ENCODE measurements at places on chromosomes 2 and 18.

GRCh38 chr2:201411421-201411820 lies 39.8 kb downstream of the TRAK2 start:
- no peak for DNase-seq

GRCh38 chr2:223860809-223861738 lies 23.7 kb upstream of the AP1S3 start:
- no peak for DNase-seq

- no peak for DNase-seq
Measured at GRCh38 chr2:102049756-102050443, 58.1 kb downstream of the IL1R2 start.

GRCh38 chr2:133837441-133838094 lies 269.3 kb upstream of the NCKAP5 start:
- DNase-seq: no peak

DNA sequence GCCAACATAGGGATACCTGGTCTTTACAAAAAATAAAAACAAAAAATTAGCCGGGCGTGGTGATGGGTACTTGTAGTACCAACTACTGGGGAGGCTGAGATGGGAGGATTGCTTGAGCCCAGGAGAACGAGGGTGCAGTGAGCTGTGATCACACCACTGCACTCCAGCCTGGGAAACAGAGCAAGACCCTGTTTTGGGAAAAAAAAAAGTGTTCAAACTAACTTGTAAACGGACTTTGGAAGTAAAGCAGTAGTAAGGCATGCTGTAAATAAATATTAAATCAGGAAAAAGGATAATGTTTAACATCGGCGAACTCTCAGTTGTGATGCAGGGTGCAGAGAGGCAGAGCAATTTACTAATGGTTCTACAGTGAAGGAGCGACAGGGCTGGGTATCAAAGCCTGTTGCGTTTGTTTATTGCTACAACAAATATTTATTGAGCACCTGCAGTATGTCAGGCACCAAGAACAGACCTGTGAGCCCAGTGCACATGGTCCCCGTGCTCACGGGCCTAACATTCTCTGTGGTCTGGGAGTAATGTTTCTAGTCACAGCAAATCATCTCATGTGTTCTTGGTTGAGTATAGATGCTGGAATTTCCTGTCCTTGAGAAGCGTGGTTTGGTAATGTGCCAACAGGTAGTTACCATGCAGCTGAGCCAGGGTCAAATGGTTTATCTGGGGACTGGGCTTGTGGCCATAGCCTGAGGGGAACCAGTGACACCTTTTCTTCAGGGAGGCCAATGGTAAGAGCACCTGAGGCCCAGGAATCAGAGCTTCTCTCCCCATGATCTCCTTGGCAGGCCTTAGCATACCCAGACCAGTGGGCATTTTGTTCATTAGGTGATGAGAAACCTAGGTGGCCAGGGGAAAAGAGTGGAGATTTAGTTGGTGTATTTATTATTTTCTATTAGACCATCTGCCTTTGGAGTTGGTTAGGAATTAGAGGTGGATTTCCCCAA lies 27.9 kb upstream of the GREB1 start:
- DNase-seq: no peak

GRCh38 chr2:39484206-39484605 lies 47.1 kb upstream of the MAP4K3 start:
- DNase-seq: no peak

DNA sequence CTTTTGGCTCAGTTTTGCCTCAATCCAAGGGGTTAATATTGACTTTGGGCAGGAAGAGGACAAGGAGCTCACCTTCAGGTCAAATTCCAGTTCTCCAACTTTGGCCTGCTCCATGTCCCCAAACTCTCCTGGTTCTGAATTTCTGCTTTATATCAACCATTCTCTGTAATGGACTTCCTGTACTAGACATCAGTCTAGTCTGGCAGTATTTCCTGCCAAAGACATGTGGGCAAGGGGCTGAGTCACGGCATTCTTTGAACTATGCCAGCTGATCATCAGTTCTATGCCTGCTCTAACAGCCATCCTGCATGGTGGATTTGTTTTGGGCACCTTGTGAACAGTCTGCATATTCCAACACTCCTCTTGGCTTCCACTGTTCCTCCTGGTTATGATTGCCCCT lies 199.4 kb downstream of the ZEB2 start:
- peak; percentile 36 for DNase-seq

DNA sequence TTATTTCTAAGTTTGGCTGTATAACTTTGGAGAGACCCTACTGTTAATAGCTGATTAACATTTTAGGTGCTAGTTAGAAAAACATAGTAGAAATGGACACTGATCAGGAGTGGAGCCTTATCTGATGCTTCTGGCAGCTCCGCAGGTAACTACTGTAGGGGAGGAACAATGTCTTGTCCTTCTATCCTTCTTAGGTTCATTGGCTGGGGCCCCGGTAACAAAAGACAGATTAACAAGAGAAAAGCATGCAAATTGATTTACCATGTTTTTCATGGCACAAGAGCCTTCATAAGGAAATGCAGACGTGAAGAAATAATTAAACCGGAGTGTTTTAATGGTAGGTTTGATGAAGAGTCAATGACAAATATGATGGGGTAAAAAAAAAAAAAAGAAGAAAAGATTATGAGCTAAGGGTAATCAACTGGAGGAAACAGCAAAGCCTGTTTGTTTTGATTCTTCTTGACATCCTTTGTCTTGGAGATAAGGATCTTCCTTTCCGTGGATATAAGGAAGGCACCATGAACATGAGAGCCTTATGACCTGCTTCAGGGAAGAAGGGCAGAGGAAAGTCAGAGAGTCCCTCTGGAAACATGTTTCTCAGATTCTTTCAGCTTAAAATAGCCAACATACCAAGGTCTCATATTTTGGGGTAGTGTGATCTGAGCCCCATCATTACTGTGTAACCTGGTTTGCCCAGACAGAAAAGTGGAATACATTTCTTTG lies 62.4 kb upstream of the GCFC2 start:
- DNase-seq: no peak

DNA sequence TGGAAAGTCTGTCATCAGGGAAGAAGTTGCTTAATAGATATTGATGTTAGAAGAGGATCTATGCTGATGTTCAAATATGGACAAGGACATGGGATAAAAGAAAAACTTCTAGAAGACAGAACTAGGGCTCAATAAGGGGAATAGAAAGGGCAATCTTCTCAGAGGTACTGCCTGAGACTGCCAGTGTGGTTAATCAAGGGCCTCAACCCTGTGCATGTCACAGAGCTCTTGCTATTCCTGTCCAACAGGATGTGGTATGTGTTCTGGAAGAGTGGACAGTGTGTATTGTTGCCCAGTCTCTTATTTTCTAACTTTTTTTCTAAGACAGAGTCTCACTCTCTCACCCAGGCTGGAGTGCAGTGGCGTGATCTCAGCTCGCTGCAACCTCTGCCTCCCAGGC lies 27.8 kb upstream of the RNF125 start:
- DNase-seq: no peak
